ENCODE measurements at places on chromosomes 13 and 19.

DNA sequence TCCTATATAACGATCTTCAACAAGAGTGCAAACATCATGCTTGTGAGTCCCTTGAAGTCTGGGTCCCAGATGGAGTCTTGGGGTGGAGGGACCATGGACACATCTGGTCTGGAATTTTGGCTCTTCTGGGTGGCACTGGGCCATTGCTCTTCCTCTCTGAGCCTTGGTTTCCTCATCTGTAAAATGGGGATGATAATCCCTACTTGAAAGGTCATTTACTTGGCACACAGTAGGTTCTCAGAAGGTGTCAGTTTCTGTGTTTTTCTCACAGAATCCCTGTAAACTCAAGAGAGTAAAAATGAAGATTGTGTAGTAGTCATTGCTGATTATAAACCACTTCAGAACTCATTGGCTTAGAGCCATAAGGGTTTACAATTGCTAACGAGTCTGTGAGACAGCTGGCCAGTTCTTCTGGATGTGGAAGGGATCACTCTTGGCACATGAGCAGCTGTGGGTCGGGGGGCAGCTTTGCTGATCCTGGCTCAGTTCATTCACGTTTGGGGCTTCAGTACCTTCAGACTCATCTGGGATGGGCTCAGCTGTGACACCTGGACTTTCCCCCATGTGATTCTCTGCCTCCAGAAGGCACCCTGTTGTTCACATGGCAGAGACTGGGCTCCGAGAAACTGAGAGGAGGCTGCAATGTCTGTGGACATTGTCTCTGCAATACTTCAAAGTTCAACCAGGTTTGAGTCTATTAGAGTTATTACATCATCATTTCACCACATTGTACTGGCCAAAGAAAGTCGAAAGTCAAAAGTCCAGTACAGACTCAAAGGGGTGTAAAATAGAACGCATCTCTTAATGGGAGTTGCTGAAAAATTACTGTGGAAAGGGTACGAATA, 7.8 kb downstream of the CYP4F12 start:
- no peak for DNase-seq

DNA sequence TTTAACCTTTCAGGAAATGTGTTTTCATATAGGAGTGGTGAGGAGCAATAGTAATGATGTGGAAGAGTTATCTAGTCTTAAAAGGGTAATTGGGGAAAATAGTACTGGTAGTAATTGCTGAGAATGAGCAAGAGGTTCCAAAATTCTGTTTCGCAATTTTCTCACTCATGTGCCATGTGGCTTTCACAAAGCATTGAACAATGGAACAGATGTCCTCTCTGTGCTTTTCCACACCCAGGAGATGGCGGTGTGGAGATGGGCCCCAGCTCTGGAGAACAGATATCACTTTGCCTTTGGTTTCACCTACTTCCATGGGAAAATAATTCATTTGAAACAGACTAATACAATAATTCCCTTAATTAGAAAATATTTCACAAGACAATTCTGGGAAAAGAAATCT, 170.0 kb upstream of the SLC10A2 start:
- no peak for DNase-seq

DNA sequence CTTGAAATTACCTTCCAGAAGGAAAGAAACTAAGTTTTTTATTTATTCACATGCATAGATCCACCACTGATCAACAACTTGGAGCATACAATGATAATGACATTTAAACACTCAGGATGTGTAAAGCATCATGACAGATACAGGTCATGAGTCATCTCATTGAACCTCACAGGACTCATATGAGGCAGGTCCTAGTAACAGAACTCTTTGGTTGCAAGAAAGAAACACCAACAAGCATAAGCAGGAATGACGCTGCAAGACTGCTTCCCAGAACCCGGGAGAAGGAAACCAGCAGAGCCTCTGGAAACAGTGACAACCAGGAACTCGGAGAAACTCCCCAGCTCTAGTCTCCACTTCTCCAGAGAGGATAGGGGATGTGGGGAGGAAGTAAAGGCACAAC, 60.8 kb upstream of the IPO5 start:
- DNase-seq = no peak

DNA sequence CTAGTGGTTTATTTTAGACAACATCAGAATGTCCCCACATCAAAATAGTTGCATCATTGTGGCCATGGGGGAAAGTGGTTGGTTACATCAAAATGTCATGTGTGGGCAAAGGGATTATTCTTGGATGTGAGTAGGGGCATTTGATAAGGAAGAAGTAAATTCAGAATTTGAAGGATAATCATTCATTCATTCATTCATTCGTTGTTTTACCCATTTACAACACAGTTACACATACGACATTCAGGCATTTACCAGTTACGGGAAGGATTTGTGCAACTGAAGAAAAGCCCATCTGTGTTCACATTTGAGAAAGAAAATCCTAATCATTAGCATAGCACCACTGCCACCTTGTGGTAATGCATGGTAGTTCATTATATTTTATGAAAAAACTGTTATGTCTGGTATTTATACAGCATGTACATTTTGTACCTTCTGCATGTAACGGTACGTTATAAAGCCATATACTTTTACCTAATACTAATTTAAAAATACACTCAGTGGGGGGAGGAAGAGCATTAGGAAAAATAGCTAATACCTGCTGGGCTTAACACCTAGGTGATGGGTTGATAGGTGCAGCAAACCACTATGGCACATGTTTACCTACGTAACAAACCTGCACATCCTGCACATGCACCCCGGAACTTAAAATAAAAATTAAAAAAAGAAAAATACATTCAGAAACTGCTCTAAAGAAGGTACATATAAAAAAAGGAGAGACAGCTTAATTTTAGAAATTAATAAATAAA, 62.1 kb downstream of the DGKH start:
- peak; percentile 47 for DNase-seq

DNA sequence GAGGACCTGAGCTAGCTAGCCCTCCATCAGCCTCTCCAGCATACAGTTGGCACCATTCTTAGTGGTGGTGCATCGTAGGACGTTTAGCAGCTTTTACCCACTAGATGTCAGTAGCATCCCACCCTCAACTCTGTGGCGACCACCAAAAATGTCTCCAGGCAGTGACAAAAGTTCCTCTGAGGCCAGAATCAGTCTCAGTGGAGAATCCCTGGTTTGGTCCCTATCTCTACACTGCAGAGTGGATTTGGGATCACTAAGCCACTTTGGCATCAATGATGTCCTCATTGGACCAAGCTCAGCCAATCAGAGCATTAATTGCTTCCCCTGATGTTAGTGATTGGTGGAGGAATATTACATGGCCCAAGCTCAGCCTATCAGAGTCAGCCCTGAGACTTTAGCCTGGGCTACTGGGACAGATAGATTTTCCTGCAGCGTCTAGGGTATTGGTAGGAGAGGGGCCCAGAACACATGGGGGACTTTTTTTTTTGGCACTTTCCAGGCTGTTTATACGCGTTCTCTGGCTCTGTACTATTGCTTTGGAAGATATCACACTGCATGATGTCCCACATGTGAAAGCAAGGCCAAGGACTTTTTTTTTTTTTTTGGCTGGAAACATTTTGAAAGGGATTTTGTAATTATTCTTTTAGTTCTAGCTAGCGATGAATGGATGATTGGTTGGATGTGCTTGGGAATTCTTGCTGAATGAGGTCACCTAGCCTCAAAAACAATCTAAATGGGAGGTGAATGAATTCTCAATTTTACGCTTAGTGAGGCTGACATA, 7.0 kb downstream of the TMEM221 start:
- DNase-seq = no peak

DNA sequence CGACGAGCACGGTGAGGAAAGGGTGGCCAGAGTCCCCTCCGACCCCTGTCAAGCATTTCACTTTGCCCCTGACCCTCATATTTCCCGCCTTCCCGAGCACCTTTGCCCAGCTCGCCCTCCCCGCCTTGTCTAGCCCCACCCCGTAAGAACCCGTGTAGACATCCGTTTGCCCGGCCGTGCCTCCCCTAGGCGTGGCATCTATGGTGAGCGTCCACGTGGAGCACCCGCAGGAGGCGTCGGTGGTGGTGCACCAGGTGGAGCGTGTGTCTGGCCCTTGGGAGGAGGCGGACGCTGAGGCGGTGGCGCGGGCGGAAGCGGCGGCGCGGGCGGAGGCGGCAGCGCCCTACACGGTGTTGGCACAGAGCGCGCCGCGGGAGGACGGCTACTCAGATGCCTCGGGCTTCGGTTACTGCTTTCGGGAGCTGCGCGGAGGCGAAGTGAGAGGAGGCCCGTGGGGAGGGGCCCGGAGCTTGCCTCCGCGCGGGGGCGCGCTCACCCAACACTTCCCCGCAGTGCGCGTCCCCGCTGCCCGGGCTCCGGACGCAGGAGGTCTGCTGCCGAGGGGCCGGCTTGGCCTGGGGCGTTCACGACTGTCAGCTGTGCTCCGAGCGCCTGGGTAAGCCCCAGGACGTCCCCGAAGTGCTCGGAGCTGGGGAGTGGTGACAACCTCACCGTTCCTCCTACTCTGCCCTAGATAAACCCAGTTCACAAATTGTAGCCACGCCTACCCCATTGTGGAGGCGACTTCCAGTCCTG, 4.2 kb downstream of the LTBP4 start:
- DNase-seq = peak; percentile 63

DNA sequence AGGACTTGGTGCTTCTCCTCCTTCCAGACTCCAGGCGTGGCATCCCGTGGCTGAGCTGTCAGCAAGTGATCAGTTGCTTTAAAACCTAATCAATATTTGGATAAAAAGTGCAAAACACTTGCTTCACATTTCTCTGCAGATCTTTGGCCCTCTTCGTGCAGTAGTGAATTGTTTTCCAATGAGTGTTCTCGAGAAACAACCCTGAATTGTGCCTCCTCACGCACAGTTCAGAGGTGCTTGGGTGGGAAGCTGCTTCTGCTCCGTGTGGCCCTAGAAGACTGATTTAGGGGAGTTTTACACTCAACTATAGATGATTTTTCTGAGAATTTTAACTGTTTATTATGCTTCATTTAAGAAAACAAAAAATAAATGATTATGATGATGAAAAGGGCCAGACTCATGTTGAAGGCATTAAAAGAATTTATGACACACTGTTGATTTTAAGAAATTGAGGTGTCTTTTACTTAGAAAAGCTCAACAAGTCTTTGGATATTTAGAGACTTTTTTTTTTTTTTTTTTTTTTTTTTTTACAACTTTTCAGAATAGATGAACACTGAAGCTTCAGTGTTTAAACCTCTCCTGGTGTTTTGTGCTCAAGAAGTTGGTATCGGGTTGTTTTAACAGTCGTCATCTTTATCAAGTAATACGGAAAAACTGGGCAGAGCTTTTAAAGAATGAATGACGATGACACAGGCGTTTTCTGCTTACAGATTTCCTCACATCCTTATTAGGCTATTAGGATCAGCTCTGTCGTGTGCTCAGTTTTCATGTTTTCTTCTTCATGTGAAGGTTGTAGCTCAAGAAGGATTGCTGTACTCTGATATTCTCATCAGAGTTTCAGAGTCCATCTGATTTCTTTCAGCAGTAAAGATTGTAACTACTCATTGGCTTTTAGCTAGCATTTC, 39.5 kb upstream of the TEX29 start:
- DNase-seq = no peak

DNA sequence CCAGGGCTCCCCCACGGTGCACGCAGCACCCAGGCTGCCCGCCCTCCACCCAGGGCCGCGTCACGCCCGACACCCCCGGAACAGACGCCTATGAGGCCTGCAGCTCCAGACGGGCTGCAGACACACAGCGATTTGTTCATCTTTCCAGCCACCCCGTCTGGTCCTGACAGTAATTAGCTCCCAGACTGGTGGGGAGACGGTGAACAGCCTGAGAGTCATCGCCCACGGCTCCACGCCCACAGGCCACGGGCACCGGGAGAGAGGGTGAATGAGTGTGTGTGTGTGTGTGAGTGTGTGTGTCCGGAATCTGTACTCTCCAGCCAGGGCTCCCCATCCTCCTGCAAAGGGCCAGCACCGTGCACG, 18.1 kb downstream of the GADD45B start:
- no peak for DNase-seq

DNA sequence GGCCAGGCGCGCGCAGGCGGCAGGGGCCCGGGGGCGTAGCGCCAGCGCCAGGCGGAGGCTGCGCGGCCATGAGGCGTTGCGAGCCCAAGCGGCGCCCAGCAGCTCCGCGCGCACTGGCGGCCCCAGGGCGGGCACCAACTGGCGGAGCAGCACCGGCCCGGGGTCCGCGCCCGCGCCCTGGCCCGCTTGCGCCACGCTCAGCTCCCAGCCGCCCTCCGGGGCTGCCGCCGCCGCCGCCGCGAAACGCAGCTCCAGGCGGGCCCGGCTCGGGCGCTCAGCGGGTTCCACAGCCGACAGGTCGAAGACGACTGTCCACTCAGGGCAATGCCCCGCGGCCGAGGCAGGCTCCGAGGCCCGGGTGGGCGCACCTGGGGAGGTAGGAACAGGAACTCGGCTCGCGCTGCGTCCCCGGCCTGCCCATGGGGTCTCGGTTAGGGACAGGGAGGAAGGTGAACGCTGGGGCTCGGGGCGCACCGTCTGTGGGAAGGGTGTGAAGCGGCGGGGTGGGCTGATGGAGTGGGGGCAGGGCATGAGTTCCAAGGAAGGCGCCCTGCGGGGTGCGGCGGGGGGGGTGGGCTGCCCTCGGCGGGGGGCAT, 26.8 kb downstream of the CERS1 start:
- DNase-seq = no peak

DNA sequence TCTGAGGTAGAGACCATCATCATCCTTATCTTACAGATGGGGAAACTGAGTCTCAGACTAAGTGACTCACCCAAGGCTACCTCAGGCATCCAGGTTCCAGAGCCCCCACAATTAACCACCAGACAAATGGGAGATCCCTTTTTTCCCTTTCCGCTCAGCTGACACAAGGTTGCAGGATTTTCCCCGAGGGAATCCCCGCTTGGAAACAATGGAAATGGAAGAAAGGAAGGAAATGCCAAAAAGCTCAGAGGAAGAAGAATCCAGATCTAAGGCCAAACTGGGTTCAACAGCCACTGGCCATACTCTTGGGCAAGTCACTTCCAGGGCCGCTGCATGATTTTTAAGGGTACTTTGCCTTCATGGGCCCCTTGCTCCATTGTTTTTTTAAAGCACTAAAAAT, 1.6 kb downstream of the ZNF71 start:
- no peak for DNase-seq

- DNase-seq = no peak
These were observed 3.5 kb downstream of the KLK7 start for GRCh38 chr19:50980208-50980607.

- DNase-seq = no peak
These were observed 137.3 kb upstream of the SERP2 start for GRCh38 chr13:44236370-44236769.

- no peak for DNase-seq
These were observed 727 bp downstream of the CD37 start for GRCh38 chr19:49335784-49336481.

GRCh38 chr13:72390909-72391308, 336.5 kb downstream of the MZT1 start:
- DNase-seq = no peak

GRCh38 chr13:75405976-75406703, 75.8 kb downstream of the TBC1D4 start:
- no peak for DNase-seq

DNA sequence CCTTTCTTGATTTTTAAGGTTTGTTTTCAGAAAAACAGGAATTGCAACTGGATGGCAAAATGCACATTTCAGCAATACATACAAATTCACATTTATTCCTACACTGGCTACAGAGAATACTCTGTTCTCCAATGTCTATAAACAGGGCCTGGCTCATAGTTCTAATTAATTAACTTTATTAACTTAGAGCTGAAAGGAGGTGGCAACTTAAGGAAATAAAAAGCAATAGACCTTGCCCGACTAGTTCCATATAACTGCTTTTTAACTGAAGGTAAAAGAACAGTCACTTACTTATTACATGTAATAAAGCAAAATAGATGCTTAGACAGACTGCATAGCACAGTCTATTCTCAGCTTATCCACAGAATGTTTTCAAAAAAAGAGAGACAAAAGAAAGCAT, 498.5 kb downstream of the DIAPH3 start:
- DNase-seq = no peak
